ENCODE measurements at places on chromosomes 1 and 21. TPM values are rescaled to one million over a fixed set of nuclear protein-coding genes. Genes with fewer than 3 reads are reported as not detected.

LRRC7 gene
- total RNA-seq = 0.54 TPM

GJA9 gene
- not detected for total RNA-seq

CYP4Z1 gene
- total RNA-seq = not detected

ELOVL1 gene
- total RNA-seq = 33.4 TPM

CD101 gene
- 4.8 TPM for total RNA-seq

GRCh38 chr1:199102239-199102638 lies 463.4 kb downstream of the PTPRC start:
- no peak for DNase-seq

GRCh38 chr1:84366786-84367185 lies 31.5 kb upstream of the DNASE2B start:
- DNase-seq = no peak

GRCh38 chr1:62391369-62391971 lies 45.4 kb upstream of the USP1 start:
- DNase-seq = peak; percentile 4

GRCh38 chr1:83693427-83694126 lies 305.4 kb downstream of the TTLL7 start:
- DNase-seq = no peak

DNA sequence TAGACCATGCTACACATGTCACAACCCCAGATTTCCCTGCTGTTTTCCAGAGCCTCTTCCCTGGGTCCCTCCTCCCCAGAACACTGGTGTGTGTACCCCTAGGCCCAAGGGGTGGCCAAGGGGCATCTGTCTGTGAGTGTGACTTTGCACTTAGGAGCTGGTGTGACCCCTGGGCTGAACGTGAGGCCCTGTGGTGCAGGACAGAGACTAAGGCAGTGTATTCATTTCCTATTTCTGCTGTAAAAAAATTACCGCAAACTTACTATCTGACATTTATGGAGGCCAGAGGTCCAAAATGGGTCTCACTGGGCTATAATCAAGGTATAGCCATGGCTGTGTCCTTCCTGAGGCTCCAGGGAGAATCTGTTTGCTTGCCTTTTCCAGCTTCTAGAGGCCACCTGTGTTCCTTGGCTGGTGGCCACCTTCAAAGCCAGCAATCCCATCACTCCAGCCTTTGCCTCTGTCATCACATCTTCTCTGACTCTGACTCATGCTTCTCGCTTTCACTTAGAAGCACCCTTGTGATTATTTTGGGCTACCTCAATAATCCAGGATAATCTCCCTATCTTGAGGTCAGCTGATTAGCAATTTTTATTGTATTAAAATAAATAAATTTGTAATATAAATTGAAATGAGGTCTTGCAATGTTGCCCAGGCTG lies 24.0 kb upstream of the ELOA start:
- no peak for DNase-seq

DNA sequence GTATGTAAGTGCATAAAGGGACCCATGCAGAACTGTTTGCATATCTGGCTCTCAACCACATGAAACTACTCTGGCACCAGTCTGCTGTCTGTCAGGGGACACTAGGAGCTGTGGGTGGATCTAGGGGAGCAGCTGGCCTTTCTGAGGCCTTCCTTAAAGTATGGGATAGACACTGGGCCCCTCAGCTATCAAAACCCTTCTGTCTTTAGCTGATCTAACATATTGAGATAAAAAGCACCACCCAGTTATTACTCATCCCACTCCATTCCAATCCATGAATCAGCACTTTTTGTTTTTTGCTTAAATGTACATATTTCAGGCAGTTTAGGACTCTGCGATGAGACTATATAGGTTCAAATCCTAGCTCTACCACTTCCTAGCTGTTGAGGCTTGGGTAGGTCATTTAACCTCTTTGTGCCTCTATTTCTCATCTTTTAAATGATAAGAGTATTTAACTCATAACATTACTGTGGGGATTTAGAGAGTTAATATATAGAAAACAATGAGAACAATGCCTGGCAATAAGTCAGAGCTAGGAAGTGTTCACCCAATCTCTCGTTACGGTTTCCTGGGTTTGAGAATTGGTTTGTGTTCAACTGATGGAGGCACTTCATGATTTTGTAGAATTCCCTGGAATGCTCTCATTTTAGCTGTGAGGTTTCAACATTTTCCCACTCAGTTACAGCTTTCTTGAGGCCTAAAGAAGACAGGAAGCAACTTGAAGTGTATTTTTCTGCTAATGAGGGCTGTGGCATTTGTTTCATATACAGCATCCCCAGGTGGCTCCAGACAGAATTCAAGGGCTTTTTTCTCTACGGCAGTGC lies 68.9 kb downstream of the LRIG2 start:
- DNase-seq = no peak

GRCh38 chr1:116323491-116323890 lies 49.6 kb upstream of the ATP1A1 start:
- DNase-seq = no peak

- no peak for DNase-seq
Measured at GRCh38 chr1:180310095-180310494, 80.0 kb downstream of the LHX4 start.

DNA sequence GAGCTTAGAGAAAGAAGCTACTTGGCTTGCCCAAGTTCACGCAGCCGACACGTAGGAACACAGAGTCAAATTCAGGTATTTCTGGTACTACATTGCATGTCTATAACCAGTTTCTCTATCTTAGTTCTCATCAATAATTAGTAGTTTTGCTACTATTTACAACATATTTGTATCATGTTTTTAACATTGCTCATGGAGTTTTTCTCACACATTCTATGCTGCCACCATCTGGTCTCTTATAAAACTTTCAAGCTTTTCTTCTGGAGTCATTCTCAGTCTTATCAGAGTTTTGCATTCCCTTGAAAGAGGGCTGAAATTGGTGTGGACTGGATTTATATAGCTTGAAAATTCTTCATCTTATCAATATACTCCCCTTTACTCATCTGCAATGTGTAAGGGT lies 118.8 kb upstream of the PALMD start:
- DNase-seq = no peak

DNA sequence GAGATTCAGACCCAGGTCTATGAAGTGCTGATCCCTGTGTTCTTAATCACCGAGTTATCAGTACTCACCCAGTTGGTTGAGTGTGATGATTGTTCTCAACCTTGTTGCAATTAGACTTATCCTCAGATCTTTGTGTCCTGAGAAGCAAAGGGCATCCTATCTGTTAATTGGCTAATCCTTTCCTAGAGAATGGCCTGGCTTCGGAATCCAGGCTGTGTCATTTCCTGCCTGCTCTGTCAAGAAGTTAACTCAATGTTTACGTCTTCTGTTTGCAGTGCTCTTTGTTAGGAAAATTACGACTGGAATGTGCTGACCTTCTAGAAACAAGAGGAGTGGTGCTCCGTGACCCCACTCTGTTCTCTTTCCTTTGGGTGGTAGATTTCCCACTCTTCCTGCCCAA lies 14.7 kb downstream of the GAS5 start:
- no peak for DNase-seq

DNA sequence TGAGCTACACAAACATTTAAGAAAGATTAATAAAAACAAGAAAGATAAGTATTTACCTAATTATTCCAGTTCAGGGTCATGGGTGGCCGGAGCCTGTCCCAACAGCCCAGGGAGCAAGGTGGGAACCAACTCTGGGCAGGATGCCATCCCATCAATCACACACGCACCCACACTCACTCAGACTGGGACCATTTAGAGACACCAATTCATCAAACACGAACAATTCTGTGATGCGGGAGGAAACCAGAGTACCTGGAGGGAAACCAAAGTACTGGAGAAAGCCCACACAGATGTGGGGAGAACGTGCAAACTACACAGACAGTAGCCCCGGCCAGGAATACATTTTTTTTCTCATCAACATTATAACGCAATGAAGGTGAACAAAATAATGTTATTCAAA lies 16.2 kb downstream of the WASF2 start:
- no peak for DNase-seq

DNA sequence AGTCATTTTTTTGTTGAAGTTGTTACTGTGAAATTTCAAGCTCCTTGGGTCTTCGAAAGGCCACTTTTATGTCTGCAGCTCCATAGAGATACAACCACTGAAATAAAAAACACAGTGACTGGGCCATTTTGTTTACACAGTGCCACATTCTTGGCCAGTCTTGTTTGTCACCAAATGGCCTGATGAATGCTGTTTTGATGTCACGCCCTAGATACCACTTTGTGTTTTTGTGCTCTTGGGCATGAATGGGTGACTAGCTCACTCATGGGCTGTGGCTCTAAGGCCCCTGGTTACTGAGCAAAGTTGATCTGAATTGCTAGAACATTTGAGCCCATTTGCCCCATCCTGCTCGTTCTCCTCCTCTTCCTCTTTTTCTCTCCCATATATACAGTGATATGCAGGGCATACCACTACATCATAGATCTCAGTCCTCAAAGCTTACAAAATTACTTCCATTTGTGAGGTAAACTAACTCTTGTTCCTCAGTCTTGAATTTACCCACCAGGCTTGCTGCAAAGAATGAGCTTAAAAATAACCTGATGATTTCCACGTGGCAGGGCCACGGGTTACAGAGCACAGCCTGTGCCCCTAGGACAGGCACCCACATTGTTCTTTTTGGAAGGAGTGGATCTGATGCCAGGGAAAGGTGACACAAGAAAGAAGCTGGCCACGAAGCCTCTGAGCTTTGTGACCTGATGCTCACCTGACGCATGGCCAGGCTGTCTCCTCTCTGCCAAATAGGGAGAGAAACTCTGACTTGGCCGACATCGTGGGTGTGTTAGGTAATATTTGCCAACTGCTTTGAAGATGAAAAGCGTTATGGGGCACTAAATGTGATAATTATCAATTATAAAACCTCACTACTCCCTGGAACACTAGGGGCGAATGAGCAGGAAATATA lies 92.4 kb downstream of the RUNX1 start:
- no peak for DNase-seq

DNA sequence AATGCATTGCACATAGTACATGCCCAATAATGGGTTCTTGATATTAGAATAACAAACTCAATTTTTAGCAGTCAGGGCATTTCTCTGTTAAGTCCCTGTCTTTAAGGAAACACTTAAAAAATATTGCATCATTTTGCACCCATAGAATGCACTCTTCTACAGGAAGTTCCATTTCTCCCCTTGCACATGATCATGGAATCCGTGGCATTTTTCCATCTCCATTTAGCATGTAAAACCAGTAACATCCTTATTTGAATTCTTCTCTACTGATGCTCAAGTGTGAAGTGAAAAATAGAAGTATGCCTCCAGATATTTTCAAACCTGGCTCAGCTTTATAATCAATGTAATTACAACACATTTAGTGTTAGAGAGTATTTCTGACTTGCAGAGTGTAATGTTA lies 192.8 kb downstream of the RWDD3 start:
- no peak for DNase-seq

GRCh38 chr1:184893695-184894094 lies 80.6 kb downstream of the NIBAN1 start:
- no peak for DNase-seq

DNA sequence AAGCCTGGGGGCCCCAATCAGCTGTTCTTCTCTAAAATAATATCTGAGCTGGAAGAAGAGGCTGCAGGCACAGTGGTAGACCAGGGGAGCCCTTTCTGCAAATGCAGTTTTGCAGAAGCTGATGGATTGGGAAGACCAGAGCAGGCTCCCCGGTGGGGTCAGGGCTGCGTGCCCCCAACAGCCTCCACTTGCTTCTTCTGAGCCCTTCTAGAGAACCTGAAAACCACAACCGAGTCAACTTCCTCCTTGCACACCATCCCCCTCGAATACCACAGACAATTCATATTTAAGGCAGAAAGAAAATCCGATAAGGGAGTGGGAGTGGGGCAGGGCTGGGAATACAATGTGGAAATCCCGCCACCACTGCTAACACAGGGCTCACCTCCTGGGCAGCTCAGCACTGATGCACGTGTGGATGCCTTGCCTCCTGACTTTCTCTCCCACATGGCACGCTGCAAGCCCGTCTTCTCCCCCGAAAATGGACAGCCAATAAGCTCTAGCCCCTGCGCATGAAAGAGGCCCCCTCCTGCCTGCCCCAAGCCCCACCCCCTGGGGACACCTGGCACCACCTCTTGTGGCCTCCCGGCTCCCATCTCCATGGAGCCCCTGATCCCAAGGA lies 25.4 kb upstream of the ALDH4A1 start:
- DNase-seq = no peak

DNA sequence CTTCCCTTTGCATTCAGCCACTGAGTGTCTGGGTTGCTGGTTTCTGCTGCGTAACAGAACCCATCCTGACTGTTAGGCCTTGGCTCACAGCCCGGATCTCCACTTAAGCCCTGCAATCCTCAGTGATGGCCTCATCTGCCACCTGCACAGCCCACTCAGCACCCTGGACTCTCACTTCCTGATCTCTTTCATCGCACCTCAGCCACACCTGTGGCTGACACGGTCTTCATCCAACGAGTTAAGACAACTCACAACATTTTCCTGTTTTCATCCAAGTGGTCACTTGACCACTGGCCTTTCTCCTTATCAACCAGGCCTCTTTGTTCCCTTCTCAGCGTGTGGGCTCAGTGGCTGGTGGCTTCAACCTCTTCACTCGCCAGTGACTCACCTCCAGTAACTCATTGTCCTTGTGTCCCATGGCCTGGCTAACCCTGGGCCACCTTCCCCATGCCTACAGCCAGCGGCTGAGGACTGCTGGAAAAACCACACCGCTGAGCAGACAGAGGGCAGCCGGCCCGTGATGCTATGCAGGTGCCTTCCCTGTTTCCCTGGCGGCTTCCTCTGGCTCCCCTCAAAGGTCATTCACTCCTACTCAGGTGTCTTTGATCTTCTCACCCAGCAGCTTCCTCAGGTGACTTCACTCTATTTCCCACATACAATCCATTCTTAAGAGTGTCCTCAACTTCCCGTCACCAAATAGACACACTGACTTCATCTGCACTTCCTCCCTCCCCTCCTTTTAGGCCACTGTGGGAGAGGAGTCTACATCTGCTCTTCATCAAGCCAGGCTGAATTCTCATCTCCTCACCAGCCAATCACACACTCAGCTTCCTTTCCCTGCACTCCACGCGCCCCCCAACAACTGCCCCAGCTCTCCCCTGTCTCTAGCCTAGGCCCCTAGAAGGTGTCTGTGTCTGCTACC lies 19.9 kb upstream of the EDN2 start:
- no peak for DNase-seq

DNA sequence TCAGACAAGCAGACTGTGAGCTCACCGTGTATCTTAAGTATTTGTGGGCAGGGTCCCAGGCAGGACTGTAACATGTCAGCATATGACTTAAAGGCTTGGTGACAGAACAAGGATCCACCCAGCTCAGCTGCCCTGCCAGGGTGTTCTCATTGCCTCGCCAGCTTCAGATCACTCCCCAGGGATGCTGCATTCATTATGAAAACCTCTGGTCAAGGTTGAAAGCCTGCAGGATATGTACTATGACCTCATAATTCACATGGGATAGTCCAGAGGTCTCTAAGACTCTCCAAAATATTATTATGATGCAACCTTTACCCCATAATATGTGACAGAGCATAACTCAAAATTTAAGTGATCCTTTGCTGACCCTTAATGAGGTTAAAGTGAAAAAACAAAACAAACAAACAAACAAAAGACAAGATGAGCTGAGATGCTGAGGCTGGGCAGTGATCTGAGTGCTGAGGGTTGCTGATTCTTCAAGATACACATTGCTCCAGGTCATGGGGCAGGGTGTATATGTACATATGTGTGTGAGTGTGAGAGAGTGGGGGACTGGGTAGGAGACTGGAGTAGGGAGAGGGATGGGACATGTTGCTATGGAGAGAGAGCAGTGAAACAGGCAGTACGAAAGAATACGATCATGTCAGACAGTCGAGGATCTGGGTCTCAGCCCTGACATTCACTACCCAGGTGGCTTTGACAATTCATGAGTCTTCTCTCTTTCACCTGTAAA lies 98.8 kb upstream of the DUSP10 start:
- DNase-seq = no peak

GRCh38 chr1:45796381-45796780 lies 7.0 kb upstream of the MAST2 start:
- DNase-seq = no peak

GRCh38 chr1:29739176-29739575 lies 502.9 kb downstream of the PTPRU start:
- no peak for DNase-seq

All from T-cell (primary cell).